BJ (cell line): ENCODE measurements at places on chromosomes 7 and 10.

GRCh38 chr7:128944487-128945236 is 6.9 kb downstream of the IRF5 start:
- DNase-seq: no peak

GRCh38 chr7:115009736-115010440 is 88.0 kb downstream of the MDFIC start:
- peak; percentile 56 for DNase-seq

DNA sequence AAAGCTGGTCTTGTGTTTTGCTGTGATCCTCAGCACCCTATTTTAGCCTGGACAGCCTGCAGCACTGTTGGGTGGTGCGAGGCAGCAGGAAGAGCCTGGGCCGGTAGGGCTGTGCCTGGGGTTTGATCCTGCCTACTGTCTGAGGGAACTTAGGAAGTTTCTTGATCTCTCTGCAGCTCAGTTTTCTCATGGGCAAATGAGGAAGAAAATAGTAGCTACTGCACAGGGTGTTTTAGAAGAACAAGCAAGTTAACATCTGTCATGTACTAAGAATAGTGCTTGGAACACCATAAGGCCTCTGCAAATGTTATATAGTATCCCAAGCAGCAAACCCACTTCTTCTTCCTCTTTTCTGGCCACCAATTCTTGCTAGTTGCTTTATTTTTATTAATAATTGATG is 12.0 kb upstream of the AGR2 start:
- no peak for DNase-seq

- DNase-seq: no peak
Observed at GRCh38 chr7:74299401-74299800, 10.2 kb downstream of the CLIP2 start.

GRCh38 chr10:129546106-129546505 is 79.1 kb downstream of the MGMT start:
- no peak for DNase-seq
